ENCODE measurements at places on chromosomes 1 and 21.

DNA sequence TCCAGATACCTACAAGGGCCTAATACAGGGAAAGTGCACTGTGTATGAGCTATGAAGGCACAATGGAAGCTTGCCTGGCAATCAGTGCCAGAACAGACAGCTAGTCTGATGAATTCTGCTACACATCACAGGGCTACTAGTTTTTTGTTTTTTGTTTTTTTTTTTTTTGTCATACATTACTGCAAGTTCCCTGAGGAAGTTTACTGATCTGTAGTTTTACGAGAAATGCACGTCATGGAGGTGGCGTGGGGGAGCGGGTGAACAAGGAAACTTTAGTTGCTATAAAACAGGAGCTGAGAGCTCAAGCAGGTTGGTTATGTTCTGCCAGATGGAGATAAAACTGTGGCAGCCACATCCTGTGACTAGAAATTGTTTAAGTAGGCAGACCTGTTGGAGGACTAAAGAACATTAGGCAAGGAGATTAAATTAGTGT is 17.7 kb downstream of the PTPRC start:
- DNase-seq: peak; percentile 14

- DNase-seq: no peak
Observed at GRCh38 chr1:223337174-223337869, 26.7 kb downstream of the SUSD4 start.

GRCh38 chr1:14706631-14707030 is 108.1 kb downstream of the KAZN start:
- no peak for DNase-seq

GRCh38 chr1:50529510-50529909 is 106.3 kb upstream of the DMRTA2 start:
- DNase-seq: no peak

- no peak for DNase-seq
Observed at GRCh38 chr21:27649762-27650161, 682.9 kb upstream of the ADAMTS5 start.

- DNase-seq: no peak
Observed at GRCh38 chr21:45297329-45297728, 9.6 kb upstream of the POFUT2 start.

GRCh38 chr1:226787071-226787470 is 48.0 kb upstream of the ITPKB start:
- DNase-seq: no peak

DNA sequence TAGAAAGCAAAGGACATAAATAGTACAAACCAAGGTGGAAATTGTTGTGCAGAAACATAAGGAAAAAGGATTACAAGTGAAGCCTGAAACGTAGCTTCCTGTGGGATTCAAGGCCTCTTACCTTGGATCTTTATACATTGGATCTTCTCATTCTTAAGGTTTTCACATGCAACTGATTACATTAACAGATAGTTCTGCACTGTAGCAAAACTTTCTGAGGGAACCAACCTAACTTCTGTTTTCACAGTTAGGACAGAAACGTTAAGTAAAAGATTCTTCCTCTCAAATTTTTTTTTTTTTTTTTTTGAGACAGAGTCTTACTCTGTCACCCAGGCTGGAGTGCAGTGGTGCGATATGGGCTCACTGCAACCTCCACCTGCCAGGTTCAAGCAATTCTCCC is 7.8 kb upstream of the TM2D1 start:
- no peak for DNase-seq

- DNase-seq: no peak
Observed at GRCh38 chr1:37725851-37726613, 33.7 kb downstream of the CDCA8 start.

- DNase-seq: no peak
Observed at GRCh38 chr21:30333736-30334135, 3.8 kb downstream of the KRTAP27-1 start.

DNA sequence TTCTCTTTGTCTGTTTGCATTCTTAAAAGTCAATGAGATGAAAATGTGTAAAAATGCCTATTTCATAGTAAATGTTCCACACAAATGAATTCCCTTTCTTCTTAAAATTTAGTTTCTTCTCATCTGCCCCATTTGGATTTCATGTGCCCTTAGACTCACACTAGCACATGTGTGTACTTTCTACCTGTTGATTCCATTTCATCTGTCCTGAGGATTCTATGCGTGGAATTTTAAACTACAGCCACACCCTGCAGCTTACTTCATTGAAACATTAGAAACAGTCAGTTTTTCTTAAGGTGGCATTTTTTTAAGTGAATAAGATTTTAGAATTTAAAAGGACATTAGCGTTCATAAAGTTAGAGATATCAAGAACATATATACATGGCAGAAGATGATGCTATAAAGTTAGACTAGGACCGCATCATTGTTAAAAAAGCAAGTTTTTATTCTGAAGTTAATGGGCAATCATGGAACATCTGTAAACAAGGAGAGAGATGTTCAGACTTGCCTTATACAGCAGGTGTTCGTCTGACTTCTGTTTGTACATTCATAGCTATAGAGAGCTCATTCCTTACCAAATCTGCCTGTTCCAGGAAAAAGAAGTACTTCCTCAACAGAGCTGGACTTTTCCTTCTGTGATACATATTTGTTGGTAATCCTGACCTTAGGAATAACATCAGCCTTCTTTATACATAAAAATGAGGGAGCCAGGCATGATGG is 3.9 kb upstream of the TUT4 start:
- DNase-seq: no peak

- no peak for DNase-seq
Observed at GRCh38 chr1:62879962-62880361, 96.0 kb downstream of the ATG4C start.

GRCh38 chr1:247316590-247317197 is 15.0 kb downstream of the ZNF496 start:
- DNase-seq: no peak

- peak; percentile 24 for DNase-seq
Observed at GRCh38 chr1:181099152-181100014, 10.9 kb downstream of the IER5 start.

DNA sequence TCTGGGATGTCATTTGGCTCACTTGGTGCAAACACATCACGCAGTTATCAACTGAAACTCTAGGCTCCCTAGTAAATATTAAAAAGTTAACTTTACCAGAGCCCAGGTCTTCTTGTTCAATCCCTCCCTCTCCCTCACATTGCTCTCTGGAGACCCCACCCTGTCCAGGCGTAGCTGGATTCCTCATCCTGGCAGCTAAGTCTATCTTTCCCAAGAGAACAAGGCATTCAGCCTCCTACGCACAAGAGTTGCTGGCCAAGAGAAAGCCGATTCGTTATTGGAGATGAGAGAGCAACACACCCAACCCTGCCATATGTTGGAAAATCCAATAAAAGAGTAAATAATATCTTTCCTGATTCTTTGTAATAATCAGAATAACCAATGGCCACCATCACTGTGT is 117.9 kb downstream of the SLC30A10 start:
- no peak for DNase-seq

GRCh38 chr1:158147869-158148268 is 32.8 kb upstream of the CD1D start:
- DNase-seq: no peak

DNA sequence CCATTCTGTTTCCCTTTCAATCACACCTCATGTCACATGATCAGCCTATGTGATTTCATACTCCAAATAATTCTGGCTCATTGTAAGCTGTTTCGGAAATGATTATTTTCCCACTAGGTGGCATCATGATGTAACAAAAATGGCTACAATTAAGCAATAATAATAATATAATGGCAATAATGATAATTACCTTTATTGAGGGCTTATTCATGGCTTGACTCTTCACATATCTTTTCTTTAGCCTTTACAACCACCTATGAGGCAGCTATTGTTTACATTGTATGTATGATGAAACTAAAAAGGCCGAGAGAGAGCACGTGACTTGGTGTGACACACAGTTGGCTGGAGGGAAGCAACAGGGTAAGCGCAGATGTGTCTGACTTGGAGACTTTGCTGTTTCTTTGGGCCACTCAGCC is 12.5 kb upstream of the KPRP start:
- DNase-seq: peak; percentile 4

- no peak for DNase-seq
Observed at GRCh38 chr1:51313961-51314777, 16.2 kb downstream of the TTC39A start.

GRCh38 chr1:30848130-30848529 is 60.4 kb downstream of the SDC3 start:
- DNase-seq: no peak

- peak; percentile 77 for DNase-seq
Observed at GRCh38 chr1:42173155-42173933, 8.8 kb upstream of the GUCA2A start.

DNA sequence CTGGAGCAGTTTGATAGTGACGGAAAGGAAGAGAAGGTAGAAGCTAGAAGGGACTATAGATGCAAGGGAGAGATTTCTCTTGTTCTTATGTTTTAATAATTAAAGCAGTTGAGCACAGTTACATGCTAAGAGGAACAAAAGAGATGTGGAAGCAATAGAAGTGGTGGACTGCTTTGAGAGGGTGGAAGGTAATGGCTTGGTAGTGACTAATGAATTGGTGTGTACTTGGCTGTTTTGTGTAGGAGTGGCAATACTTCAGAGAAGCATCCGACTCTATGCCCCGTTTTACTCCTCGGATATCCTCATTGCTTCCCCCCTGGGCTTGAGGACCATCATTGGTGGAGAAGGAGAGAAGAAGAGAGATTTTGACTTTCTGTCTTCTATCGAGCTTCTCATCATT is 12.8 kb downstream of the UTP25 start:
- DNase-seq: no peak

GRCh38 chr1:207312604-207312920 is 8.9 kb upstream of the CD55 start:
- DNase-seq: no peak

- peak; percentile 8 for DNase-seq
Observed at GRCh38 chr1:193952778-193953374, 766.5 kb upstream of the B3GALT2 start.

- DNase-seq: peak; percentile 32
Observed at GRCh38 chr21:45388011-45388521, 16.9 kb upstream of the COL18A1 start.

DNA sequence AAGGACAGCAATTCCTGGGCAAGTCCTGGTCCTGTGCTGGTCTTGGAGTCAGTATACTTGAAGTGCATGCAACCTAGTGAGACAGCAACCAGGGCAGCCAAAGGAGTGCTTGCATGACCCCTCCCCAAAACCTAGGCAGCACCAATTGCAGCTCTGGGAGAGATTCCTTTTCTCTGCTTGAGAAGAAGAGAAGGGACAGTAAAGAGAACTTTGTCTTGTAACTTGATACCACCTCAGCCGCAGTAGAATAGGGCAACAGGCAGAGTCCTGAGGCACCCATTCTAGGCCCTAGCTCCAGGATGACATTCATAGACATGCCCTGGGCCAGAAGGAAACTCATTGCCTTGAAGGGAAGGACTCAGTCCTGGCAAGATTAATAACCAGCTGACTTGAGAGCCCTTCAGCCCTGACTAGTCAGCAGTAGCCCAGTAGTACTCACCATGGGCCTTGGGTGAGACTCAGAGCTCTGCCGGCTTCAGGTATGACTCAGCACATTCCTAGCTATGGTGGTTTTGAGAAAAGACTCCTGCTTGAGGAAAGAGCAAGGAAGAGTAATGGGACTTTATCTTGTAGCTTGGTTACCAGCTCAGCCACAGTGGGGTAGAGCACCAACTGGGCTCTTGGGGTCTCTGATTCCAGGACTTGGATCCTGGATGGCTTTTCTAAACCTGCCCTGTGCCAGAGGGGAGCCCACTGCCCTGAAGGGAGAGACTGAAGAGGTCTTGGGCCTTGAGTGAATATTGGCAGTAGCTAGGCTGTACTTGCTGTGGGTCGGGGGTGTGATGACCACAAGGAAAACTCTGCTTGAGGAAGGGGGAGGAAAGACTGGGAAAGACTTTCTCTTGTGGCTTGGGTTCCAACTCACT is 51.7 kb upstream of the ACADM start:
- DNase-seq: no peak

DNA sequence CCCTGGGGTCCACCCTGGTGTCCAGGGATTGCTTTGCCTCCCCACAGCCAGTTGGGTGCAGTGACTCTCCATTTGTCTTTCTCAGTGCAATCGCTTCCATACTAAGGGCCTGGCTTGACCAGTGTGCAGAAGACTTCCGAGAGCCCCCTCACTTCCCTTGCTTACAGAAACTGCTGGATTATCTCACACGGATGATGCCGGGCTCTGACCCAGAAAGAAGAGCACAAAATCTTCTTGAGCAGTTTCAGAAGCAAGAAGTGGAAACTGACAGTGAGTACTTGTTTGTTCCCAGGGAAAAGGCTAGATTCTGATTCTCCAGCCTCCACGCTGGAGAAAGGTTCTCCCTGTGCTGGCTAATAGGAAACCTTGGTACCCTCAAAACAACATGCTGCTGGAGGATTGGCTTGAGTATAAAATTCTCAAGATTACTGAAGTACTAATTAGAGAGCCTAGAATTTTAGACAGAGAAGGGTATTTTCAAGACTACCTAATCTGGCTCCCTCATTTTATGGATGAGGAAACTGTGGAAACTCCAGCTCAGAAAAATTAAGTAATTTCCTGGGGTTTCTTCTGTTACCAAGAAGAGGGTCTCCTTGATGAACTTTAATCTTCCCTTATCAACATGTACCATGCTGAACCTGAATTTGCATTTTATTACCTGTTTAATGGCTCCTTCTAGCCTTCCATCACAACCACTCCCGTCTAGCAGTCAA is 75.8 kb downstream of the RGL1 start:
- DNase-seq: no peak

DNA sequence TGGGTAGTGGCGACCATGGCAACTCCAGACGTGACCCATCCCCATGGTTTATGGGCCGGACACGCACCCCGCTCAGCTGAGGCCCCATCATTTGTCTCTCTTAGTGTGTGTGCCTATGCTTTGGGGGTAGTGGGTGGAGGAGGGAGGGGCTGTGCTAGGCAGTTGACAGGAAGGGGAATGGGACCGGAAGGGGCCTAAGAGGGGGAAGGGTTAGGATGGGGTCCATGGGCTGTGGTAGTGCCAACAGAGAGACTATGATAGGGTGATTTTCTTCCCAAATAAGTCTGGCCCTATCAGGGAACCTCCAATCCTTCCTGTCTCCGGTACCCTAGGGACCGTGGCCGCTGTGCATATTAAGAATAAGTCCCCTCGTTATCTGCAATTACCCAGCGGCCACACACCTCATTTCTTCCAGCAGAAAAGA is 9.9 kb downstream of the DMAP1 start:
- DNase-seq: no peak

DNA sequence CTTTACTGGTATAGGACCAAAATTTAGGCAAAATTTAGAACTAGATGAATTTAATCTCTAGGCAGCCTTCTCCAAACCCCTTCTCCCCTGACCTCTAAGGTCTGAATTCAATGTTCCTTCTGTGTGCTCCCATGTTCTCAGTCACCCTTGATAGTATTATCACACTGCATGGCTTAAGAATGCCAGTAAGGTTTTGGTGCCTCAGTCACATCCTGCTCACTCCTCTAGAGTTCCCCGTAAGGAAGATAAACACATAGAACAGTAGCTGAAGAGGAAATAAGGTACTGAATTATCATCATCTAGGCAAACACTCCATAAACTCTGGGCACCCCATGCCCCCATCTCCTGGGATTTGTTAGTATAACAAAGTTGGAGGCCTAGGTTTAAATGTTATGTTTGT is 18.2 kb downstream of the PRRX1 start:
- no peak for DNase-seq

All from lung (tissue), 17 donors.